ENCODE measurements at places on chromosomes 16 and 17. TPM values are rescaled to one million over a fixed set of nuclear protein-coding genes. Genes with fewer than 3 reads are reported as not detected.

Gene TMEM100
- 12.6 TPM for polyA plus RNA-seq

Gene C16orf46
- polyA plus RNA-seq = 0.93 TPM

Gene IKZF3
- polyA plus RNA-seq = 2.4 TPM

Gene VMO1
- polyA plus RNA-seq = 2.1 TPM

Gene GRAPL
- 3.4 TPM for polyA plus RNA-seq

Gene ELMO3
- polyA plus RNA-seq = 34.0 TPM

Gene SCARF1
- 6.5 TPM for polyA plus RNA-seq

Gene GLP2R
- 6.4 TPM for polyA plus RNA-seq

Gene EPX
- polyA plus RNA-seq = 0.24 TPM

Gene LDHD
- polyA plus RNA-seq = 2.2 TPM

Gene CCL5
- 8.3 TPM for polyA plus RNA-seq

Gene SMIM22
- 75.8 TPM for polyA plus RNA-seq

Gene GPRC5C
- polyA plus RNA-seq = 38.8 TPM

Gene ZFHX3
- polyA plus RNA-seq = 10.5 TPM
